ENCODE measurements at places on chromosomes 12 and 14. TPM values are rescaled to one million over a fixed set of nuclear protein-coding genes. Genes with fewer than 3 reads are reported as not detected.

DNA sequence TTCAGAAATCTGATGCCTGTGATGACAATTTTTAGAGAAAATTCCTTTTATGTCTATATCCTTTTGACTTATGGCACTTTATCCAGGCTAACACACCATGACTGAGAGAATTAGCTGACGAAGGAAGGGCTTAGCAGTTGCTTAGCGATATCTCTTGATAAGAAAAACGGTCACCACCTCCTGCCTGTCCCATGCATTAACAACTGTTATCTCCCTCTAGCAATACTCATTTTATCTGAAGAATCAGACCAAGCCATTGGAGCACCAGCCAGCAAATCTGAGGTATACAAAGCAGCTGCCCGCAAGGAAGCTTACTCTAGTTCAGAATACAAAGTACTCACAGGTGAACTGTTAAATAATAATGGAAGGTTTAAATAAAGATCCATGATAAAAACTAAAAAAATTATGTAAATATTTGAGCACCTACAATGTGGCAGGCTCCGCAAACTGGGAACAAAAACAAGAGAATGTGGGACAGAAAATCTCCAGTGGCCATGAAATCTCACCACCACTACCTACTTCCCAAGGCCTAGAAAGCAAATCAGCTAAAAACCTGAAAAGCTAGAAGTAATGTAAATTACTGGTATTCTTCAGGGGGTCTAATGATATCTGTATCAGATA, 24.3 kb downstream of the PPM1H start:
- DNase-seq, result no peak

- DNase-seq, result no peak
Measured at GRCh38 chr14:62087191-62087590, 325.0 kb downstream of the SNAPC1 start.

GRCh38 chr14:59463787-59464485, 1.2 kb downstream of the GPR135 start:
- no peak for DNase-seq

DNA sequence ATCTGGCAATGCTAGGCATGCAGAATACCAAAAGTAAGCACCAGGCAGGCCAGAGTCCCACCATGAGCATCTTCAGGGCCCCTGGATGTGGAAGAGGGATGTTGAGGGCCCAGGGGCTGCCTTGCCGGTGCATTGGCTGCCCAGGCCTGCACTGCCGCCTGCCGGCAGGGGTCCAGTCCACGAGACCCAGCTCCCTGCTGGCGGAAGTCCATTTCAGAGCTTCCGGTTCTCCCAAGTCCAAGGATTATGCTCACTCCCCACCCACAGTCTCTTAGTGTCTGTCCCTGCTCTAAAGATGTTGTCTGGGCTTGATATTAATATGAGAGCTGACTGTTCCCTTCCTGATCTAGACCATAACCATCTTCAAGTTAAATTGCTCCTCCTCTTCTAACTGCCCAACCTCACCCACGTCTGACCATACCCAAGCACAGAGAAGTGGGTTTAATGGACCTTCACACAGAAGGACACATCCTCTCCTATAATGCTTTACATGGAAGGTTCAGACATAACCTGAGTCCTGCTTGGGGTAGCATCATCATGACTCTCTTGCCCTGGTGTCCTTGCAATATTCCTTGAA, 117.4 kb downstream of the DAD1 start:
- no peak for DNase-seq

- DNase-seq, result no peak
Measured at GRCh38 chr12:62774794-62775193, 160.2 kb downstream of the PPM1H start.

DNA sequence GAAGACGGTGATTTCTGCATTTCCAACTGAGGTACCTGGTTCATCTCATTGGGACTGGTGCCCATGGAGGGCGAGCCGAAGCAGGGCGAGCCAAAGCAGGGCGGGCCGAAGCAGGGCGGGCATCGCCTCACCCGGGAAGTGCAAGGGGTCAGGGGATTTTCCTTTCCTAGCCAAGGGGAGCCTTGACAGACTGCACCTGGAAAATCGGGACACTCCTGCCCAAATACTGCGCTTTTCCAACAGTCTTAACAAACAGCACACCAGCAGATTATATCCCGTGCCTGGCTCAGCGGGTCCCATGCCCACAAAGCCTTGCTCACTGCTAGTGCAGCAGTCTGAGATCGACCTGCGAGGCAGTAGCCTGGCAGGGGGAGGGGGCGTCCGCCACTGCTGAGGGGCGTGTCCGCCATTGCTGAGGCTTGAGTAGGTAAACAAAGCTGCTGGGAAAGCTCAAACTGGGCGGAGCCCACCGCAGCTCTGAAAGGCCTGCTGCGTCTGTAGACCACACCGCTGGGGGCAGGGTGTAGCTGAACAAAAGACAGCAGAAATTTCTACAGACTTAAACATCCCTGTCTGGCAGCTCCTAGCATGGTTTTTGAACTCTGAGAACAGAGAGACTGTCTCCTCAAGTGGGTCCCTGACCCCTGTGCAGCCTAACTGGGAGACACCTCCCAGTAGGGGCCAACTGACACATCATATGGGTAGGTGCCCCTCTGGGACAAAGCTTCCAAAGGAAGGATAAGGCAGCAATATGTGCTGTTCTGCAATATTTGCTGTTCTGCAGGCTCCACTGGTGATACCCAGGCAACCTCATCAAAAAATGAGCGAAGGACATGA, 77.2 kb downstream of the BAZ1A start:
- no peak for DNase-seq

GRCh38 chr12:12723681-12724420, 6.7 kb downstream of the CDKN1B start:
- DNase-seq, result no peak

- no peak for DNase-seq
Measured at GRCh38 chr12:56877195-56878009, 56.8 kb downstream of the SDR9C7 start.

The MIP gene
- total RNA-seq, result not detected

DNA sequence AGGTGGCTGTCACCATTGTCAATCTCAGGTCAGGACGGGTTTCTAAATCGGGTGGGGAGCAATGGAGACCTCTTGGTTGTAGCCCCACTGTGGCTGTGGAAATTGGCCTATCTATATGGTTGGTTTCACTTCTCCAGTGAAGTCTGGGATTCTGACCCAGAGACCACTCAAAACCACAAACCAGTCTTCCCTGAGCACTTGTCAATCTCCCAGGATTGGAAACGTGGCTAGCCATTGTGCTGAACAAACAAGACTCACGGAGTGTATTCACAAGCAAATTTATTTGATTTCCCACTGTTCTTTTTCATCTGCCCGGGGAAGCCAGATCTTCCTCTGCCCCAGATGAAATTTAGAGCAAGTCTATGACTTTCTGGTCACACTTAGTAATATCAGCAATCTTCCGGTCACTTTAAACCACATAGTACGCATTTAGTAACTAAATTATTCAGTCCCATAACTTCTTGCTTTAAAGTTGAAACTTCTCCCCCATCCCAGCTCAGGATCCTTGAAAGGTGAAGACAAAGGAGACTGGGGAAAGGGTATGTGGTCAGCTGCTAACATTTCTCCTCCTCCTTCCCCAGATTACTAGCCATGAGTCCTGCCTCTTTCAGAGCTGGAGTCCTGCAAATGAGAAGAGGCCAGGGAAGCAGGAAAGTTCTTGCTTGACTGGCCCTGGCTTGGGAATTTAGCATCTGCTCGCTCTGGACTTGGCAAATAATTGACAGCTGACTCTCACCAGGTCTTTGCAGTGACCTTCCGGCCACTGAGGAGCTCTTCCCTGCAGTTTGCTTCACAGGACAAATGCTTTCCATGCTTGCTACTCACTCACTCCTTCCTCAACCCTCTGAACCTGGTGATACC, 123.2 kb upstream of the MAX start:
- DNase-seq, result no peak

DNA sequence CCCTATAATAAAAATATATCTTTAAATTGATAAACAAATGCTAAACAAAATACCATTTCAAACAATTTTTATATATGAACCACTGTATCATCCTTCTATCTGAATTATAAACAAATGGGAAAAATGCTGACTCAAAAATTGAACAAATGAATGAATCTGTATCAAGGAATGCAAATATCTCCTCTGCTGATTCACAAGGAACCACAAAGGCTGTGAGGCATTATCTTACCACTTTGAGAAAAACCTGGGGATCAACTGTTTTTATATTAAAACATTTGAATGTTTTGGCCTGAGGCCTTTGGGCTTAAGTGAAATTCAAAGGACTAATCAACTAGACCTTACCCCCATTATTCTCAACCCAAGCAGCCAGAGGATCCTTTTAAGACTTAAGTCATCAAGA, 86.3 kb downstream of the EML5 start:
- no peak for DNase-seq

DNA sequence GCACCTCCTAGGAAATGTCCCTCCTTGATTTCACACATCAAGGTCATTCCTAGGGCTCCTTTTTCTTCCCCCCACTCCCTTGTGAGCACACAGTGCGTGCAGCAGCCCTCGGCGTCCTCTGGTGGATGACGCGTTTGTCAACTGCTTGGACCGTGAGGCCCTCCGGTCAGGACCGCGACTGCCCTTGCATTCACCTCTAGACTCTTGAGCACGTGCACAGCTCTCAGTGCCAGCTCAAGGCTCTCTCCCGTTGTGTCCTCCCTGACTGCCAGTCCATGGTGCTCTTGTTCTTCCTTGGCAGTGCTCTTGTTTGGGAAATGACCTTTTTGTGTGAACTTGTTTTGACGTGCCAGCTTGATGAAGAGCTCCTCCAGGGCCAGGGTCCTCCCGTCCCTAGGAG, 67.9 kb downstream of the TSPAN9 start:
- DNase-seq, result no peak

DNA sequence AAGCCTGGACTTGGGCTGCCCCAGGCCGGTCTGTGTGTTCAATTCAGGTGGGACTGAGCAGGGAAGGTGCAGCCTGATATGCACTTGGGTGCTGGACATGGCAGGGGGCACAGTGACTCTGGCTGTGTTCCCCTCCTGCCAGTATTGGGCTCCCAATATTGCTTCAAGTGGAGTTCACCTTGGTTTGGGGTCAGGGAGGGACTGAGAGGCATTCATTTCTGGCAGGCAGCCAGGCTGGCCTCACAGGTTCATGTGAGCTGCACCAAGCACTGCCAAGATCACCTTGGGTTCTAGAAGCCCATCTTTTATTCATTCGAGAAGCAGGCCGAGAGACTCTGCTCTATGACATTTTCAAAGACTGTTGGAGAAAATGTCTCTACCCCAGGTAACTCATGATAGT, 245.0 kb downstream of the CHST11 start:
- no peak for DNase-seq

DNA sequence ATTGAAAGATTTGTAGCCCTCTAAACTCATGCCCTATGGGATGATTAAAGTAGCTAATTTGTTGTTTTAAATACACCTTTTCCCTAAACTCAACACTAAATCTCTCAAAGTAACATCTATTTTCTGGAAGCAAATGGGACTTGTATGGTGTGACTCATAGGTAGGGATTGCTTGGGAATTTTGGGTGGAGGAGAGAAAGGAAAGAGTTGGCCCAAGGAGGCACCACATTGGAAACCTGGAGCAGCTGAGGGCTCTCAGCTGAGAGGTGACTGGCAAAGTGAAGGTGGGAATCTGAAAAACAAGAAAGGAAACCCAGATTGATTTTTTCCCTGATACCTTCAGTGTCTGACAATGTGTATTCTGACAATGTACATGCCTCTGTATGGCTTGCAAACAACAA, 114.8 kb upstream of the PRICKLE1 start:
- DNase-seq, result no peak

The GPR162 gene
- total RNA-seq, result 2.8 TPM

DNA sequence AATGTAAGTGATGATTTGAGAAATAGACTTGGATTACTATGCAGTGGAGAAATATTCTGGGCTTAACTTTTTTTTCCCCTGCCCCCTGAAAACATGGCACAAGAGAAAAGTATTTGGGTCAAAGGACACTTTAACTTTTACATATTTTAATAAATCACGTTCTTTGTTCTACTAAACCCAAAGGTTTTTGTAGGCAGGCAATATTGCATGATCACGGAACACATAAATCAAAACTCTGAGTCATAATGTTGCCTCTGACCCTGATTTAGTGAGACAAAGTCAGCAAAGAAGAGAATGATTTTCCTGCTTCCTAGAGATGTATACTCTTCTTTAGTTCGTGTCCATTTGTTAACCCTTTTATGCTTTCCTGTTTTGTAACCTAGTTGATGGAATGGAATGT, 38.0 kb downstream of the ABCD2 start:
- DNase-seq, result no peak

The FOXG1 gene
- total RNA-seq, result not detected

DNA sequence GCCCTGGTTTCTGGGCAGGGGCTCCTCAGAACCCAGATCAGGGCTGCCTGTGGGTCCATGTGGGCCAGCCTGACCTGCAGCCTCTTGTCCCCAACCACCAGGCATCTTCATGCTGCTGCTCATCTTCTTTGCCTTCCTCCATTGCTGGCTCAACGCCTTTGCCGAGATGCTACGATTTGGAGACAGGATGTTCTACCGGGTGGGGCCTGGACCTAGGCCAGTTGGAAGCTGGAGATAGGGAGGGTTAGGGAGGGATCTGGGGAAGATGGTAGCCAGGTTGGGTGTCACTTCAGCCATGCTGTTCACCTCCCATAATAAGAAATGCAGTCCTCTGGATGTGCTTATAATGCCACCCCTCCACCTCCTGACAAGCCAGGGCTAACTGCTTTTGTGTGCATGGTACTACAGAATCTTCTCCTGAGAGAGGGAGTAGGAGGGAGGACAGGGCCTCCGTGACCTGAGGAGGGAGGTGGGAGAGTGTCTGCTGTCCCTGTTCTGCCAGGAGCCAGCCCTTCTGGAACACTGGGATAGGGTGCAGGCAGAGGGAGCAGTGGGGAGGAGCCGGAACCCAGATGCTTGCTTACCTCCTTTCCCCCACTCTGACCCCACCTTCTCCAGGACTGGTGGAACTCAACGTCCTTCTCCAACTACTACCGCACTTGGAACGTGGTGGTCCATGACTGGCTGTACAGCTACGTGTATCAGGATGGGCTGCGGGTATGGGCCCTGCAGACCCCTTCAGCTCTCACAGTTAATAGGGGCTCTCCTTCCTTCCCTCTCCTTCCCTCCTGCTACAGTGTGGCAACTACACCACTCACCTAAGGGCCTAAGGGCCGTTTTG, 17.6 kb downstream of the SOAT2 start:
- no peak for DNase-seq

- DNase-seq, result no peak
Measured at GRCh38 chr12:121811434-121812319, 7.9 kb downstream of the SETD1B start.

The CINP gene
- total RNA-seq, result 39.8 TPM

The RFX4 gene
- total RNA-seq, result not detected

- no peak for DNase-seq
Measured at GRCh38 chr12:29616664-29617406, 119.3 kb upstream of the OVCH1 start.

The LRRC43 gene
- not detected for total RNA-seq

The ADAMTS20 gene
- total RNA-seq, result not detected

The LHX5 gene
- not detected for total RNA-seq

GRCh38 chr12:23536293-23536692, 413.2 kb downstream of the SOX5 start:
- DNase-seq, result no peak

The TNFRSF1A gene
- 689 TPM for total RNA-seq

DNA sequence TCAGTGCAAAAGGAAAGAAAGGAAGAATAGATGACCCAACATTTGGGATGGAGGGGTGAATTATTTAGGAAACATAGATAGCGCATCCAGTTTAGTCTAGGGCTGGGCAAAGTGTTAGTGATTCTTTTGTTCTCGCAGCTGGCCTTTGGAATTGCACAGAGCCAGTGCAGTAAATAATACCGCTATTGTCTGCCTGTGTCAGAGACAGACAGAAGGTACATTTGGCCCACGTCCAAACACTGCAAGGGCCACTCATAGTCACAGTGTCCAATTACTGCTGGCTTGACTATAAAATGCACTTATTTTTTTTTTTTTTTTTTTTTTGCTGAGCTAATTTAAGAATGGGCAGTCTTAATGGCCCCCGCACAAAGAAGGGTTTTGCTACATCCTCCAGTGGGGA, 638.6 kb downstream of the BCL11B start:
- no peak for DNase-seq
